ENCODE measurements at places on chromosomes 12 and 14.
A peak's percentile ranks its signal among the peaks of the same experiment; 100 is the strongest.

GRCh38 chr14:101363261-101363555 lies 198.1 kb upstream of the DIO3 start:
- DNase-seq, result no peak

- DNase-seq, result peak; percentile 44
Observed at GRCh38 chr12:45655186-45655585, 74.3 kb upstream of the ARID2 start.

DNA sequence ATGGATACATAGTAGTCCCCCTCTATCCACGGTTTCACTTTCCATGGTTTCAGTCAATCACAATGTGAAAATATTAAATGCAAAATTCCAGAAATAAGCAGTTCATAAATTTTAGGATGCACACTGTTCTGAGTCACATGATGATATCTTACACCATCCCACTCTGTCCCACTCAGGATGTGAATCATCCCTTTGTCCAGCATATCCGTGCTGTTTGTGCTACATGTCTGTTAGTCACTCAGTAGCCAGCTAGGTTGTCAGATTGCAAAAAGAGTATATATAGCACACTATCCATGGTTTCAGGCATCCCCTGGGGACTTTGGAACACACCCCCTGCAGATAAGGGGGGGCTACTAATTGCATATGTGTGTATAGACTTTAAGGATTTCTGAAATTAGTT lies 8.1 kb upstream of the NAA30 start:
- peak; percentile 93 for DNase-seq

- no peak for DNase-seq
Observed at GRCh38 chr12:69490920-69491643, 20.9 kb downstream of the FRS2 start.

DNA sequence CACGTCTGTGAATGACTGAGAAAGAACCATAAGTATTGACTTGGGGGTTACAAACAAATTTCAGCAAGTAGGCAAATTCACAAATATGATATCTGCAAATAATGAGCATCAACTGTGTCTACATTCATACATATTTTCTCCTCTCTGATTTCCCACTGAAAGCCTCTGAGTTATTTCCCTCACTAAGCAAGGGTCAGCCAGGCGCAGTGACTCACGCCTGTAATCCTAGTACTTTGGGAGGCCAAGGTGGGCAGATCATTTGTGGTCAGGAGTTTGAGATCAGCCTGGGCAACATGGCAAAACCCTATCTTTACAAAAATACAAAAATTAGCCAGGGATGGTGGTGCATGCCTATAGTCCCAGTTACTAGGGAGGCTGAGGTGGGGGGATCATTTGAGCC lies 80.8 kb downstream of the SLC25A21 start:
- DNase-seq, result peak; percentile 45

DNA sequence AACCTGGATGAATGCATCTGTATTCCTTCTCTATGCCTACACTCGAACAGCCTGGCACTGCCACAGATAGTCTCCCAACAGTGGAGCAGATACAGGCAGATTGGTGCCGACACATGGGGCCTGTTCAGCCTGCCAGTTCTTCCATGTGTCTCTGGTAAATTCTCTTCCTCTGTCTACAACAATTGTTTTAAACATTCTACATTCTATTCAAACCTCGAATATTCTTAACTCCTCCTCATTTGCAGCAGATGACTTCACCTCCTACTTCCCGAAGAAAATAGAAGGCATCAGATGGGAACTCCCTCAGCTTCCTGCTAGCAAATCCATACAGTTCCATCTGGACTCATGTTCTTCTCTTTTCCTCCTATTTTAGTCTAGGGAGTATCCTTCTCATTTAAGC lies 43.1 kb upstream of the OTOGL start:
- no peak for DNase-seq

- DNase-seq, result peak; percentile 50
Observed at GRCh38 chr14:74838166-74838565, 37.8 kb downstream of the PROX2 start.

- no peak for DNase-seq
Observed at GRCh38 chr14:29721586-29721985, 206.1 kb downstream of the PRKD1 start.

DNA sequence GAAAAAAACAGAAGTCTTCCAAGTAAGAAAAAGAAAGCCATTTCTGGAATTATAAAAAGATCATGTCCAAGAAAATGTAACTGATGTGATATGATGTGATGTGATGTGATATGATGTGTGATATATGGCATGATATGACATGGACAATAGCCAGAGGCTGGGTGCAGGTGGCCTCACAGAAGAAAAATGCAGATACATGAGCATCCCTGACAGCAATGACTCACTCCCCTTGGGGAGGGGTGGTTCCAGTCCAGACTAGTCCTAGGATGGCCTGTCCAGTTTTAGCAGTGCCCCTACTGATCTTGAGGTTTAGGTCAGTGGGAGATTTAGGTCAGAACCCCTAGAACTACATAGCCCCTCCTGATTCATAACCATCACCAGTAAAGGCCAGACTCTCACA lies 3.5 kb upstream of the RHOJ start:
- DNase-seq, result no peak

DNA sequence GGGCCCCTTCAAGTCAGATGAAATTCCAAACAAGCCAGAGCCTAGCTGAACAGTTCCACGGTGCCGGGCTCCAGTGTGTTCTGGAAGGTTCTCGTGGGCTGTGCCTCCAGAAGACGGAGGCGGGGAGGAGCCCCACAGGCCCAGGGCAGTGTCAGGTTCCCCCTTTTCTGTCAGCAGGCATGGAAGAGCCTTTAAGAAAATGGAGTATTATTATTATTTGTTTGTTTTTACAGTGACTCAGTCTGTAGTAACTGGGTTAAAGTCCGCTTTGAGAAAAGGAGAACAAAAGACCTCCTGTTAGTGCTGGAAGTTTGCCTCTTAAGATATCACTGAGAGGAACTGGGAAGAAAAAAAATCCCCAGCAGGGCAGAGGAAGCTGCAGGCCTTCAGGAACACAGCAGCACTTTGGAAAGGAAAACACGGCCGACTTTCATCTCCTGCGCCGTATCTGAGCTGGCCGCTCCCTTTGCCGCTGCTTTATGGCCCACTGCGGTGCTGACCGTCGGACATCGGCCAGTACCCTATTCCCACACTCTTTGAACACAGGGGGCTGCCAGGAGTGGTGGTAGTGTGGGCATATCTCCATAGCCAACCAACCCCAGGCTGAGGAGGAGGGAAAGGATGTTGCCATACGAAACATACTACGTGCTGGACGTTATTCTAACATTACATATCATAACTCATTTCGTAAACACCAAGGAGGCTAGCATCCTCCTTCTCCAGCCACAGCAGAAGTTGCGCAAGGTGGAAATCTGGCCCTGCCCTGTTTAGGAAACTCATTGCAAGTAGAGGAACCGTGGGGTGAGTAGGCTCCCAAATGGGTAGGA lies 194.0 kb downstream of the ZFP36L1 start:
- DNase-seq, result peak; percentile 95

- DNase-seq, result peak; percentile 30
Observed at GRCh38 chr14:89266754-89267153, 150.3 kb downstream of the FOXN3 start.

- DNase-seq, result no peak
Observed at GRCh38 chr12:57404966-57405640, 25.7 kb downstream of the R3HDM2 start.

GRCh38 chr12:91482231-91482630 lies 299.6 kb upstream of the DCN start:
- DNase-seq, result no peak

DNA sequence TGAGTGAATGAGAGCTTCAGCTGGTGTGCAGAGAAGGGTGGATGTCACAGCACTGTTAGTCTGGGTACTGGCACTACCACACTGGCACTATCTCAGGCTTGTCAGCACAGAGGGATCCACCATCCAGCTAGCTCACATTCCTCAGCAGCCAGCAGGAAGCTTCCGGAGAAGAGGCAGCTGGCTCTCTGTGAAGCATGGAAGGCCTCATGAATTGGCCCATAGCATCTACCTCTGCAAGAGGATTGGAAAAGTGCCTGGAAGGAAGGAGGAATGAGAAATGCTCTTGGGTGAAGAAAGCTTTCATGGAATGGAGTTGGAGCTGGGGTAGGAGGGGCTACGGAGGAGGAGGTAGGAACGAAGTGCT lies 9.9 kb downstream of the KRT83 start:
- DNase-seq, result no peak

DNA sequence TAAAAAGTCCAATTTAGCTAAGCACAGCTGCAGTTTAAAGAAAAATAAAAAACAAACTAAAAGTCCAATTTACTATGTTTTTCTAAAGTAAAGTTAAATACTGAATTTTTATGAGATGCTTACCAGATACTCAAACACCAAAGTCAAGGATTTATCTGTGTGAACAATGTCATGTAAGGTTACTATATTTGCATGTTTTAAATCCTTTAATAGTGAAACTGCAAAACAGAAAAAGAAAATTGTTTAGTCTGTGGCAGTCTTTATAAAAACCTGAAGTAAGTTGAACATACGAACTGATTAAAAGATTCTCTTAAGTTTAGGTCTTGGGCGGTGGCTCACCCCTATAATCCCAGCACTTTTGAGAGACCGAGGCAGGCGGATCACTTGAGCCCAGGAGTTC lies 102.7 kb downstream of the CDK17 start:
- DNase-seq, result no peak

GRCh38 chr12:52613384-52614030 lies 4.9 kb downstream of the KRT73 start:
- no peak for DNase-seq

GRCh38 chr14:55847766-55848165 lies 267.8 kb downstream of the KTN1 start:
- peak; percentile 29 for DNase-seq

- no peak for DNase-seq
Observed at GRCh38 chr12:104653730-104654664, 197.2 kb downstream of the CHST11 start.

GRCh38 chr12:125210104-125210755 lies 145.0 kb downstream of the AACS start:
- no peak for DNase-seq

DNA sequence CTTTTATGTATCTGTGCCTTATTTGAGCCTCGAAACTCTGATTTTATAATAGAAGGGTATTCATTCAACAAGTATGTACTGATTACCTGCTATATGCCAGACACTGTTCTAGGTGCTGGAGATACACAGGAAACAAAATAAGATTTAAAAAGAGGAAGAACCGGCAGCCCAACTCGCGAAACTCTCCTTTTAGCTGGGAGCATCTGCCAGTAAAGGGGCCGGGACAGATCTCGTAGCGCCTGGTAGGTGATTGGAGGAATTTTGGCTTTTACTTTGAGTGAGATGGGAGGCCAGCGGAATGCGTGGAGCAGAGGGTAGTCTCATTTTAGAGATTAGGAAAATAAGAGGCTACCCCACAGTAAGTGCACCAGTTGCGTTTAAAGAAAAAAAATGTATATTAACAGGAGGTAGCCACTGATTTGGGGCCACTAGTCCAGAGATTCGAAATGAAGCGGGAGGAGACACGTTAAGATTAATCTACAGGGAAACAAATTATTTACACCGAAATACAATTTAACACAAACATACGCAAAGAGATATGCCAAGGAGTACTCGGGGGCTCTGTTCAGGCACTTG lies 520 bp upstream of the MON2 start:
- DNase-seq, result peak; percentile 51

DNA sequence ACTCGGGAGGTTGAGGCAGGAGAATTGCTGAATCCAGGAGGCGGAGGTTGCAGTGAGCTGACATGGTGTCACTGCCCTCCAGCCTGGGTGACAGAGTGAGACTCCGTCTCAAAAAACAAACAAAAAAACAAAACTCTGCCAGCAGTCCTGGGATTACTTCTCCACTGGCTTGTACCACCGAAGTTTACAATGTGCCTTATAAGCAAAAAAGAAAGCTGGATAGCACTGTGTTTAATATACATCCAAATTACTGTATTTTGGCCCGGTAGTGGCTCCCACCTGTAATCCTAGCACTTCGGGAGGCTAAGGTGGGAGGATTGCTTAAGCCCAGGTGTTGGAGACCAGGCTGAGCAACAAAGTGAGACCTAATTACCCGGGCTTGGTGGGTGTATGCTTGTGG lies 16.7 kb downstream of the HOMEZ start:
- DNase-seq, result no peak

- no peak for DNase-seq
Observed at GRCh38 chr12:49032679-49033447, 14.3 kb upstream of the PRKAG1 start.

- no peak for DNase-seq
Observed at GRCh38 chr12:112985642-112986290, 7.4 kb downstream of the OAS2 start.

DNA sequence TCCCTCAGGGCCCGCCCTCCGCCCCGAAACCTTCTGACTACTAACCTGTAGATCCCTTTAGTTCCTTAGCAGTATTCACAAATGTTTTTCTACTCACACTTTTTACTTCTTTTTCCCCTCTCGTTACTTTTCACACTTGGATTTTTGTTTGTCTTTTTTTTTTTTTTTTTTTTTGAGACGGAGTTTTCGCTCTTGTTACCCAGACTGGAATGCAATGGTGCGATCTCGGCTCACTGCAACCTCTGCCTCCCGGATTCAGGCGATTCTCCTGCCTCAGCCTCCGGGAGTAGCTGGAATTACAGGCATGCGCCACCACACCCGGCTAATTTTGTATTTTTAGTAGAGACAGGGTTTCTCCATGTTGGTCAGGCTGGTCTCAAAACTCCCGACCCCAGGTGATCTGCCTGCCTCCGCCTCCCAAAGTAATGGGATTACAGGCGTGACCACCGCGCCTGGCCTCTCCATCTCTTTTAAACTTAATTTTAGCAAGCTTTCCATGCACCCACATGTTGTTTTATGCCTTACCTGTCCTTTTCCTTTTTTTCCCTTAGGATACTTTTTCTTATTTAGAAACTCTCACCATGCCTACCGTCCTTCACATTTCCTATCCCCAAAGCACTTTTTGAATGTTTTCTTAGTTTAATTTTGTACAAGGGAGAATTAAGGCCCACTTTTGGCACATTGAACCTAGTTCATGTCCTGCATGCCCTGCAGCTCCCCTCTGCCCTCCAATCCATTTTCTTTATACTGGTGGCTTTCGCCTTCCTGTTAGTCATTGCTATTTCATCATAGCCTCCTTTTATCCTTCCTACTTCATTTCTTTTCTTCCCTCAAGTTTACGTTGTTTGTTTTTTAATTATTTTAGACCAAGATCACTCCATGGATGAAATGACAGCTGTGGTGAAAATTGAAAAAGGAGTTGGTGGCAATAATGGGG lies 1.1 kb downstream of the SP1 start:
- peak; percentile 71 for DNase-seq

GRCh38 chr12:2609020-2609419 lies 185.8 kb upstream of the FKBP4 start:
- no peak for DNase-seq

DNA sequence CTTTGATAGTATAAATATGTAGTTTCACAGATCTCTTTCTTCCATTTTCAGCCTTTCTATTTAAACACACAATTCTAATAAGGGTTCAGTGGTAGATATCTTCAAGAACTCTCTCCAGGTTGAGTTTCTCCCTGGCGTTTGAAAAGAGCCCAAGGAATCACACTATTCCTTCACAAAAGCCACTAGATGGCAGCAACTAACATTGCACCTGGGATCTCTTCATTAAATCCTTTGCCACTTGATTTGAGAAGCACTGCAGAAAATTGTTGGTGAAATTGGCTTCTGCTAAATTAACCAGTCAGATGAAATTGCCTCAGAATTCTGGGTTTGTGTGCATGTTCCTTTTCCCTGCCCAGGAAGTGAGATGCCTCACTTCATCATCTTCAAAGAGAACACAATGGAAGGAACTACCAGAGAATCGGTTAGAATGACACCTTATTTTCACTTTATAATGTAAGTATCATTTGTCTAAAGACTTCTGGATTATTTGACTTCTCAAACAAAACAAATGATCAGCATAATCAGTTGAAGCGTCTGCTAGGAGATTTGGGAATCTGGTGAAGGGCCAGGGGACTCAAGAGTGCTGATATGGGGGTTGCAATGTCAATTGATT lies 6.8 kb downstream of the CCDC198 start:
- peak; percentile 45 for DNase-seq

GRCh38 chr12:59080101-59080500 lies 159.8 kb upstream of the LRIG3 start:
- no peak for DNase-seq

All from iris pigment epithelial cell (primary cell).